Esophagus squamous epithelium (tissue), 5 donors: ENCODE measurements at places on chromosomes 7 and 10.

- no peak for DNase-seq
These were observed 17.4 kb downstream of the BEND7 start for GRCh38 chr10:13511409-13511808.

- DNase-seq = no peak
These were observed 34.3 kb downstream of the APBB1IP start for GRCh38 chr10:26472492-26472778.

DNA sequence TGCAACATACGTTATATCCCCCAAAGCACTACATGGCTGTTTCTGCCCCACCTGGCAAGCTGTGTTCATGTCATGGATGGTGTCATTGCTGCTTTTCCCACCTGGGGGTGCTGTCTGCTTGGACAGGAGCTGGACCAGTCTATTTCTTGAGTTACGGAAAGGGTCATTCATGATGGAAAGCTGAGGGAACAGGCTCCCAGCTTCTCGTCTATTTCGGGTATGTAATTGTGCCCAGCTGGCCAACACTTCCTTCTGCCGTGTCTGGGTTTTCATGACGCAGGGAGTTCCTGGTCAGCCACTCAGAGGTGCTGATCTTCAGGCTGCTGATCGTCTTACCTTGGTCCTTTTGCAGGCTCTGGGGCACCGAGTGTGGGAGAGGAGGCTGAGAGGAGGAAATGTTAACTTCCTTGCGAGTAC is 8.6 kb downstream of the BTBD16 start:
- DNase-seq = no peak

DNA sequence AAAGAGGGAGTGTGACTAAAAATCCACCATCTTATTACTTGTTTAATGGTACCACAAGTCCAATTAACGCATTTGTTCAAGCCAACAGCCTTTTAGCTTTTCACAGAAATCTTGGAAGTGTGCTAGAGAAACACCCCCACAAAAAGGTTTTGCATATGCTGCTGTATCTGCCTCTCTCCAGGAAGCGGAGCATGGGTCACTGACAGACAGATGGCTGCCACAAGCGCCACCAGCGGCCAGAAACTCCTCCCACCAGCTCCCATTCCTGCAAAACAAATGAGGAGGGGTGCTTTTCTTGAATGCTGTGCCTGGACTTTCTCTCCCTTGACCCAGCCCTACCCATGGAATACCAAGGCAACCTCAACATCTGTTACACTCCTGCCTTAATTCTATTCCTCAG is 176.3 kb upstream of the LRGUK start:
- no peak for DNase-seq

DNA sequence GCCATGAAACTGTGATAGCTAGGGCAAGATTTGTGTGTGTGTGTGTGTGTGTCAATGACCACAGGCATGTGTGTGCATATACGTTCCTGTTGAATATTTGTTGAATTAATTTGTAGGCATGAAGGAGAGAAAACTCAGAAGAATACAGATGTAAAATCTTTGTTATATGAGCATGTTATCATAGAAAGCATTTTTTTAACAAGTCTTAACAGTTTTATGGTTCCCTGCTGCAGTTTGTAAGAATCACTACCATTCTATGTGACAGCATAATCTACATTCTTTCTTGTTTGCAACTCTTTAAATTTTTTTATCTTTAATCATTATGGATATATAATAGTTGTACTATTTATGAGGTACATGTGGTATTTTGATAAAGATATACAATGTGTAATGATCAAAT is 130.3 kb downstream of the CD36 start:
- DNase-seq = no peak

- no peak for DNase-seq
These were observed 299.2 kb downstream of the EXOC4 start for GRCh38 chr7:133552079-133552478.

GRCh38 chr7:23680414-23681405 is 711 bp downstream of the FAM221A start:
- DNase-seq = no peak

- DNase-seq = no peak
These were observed 2.4 kb upstream of the VDAC2 start for GRCh38 chr10:75208181-75208580.

DNA sequence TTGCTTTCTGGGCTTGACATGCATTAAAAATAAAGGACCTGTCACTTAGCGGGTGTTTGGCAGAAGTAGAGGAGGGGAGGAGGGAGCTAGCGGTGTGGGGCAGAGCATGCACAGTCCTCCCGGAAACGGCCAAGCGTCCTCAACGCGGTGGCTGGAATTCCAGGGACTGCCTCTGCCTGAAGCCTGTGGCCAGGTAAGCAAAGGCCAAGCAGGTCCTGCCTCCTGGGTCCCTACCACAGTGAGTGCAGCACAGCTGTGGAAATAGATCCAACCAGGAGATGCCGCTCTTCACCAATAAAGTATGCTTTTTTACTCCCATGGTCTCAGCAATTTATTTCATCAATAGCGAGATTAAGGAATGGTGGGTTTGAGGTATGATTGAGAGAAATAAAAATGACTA is 323.4 kb downstream of the WDR37 start:
- DNase-seq = no peak

GRCh38 chr7:80060218-80060806 is 74.3 kb upstream of the GNAI1 start:
- no peak for DNase-seq

DNA sequence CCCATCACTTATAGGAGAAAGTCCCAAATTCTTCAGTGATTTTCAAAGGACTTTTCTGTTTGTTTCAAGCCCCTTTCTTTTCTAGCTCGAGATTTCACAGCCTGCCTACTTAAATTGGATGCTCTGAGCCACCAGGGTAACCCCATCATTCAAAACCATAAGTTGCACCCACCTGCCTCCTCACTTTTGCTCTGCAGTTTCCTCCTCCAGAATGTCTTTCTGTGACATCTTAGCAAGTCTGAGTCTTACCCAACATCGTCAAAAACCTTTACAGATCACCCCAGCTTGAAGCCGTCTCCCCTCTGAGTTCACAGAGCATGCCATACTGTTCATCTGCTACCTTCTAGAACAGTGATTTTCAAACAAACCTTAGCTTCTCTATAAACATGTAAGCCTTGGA is 64.3 kb upstream of the CACNB2 start:
- no peak for DNase-seq

DNA sequence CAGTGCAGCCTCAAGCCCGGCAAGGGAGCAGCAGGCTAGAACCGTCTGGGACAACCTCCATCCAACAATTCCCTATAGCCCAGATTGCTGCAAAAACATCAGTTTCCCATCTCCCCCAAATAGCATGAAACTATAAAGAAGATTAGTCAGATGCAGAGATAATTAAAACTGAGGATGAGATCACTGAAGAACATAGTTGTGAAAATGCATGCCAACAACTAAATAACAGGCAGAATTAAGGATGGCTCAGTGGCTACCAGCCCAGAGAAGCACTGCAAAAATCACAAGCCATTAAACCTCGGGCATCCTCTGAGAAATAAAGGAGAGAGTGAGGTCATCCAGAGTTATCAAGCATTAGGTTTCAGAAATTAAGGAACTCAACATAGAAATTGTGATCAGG is 427.1 kb downstream of the TNS3 start:
- no peak for DNase-seq

GRCh38 chr10:89278034-89278535 is 23.8 kb upstream of the IFIT2 start:
- no peak for DNase-seq

- no peak for DNase-seq
These were observed 761 bp upstream of the CHST12 start for GRCh38 chr7:2402687-2403013.

GRCh38 chr7:128360359-128360678 is 1.2 kb downstream of the PRRT4 start:
- no peak for DNase-seq

GRCh38 chr7:441684-442421 is 77.8 kb downstream of the PDGFA start:
- DNase-seq = no peak

GRCh38 chr10:131277969-131278368 is 33.6 kb downstream of the TCERG1L start:
- no peak for DNase-seq

DNA sequence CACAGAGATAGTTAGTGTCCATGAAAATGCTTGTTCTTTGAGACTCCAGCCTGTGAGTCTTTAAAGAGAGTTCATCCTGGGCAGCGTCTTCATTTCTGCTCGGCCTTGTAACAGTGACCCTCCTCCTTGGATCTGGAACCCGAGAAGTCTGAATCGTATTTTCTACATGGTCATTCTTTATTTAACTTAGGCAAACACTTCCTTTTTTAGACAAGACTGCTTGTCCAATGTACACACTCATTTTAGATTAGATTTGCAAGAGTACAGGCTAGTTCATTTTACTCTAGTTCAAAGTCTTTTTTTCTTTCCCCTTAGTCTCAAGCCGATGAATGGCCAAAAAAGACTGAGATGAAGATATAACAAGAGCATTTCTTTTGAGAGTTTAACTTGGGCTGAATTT is 133.5 kb downstream of the CHN2 start:
- DNase-seq = no peak

DNA sequence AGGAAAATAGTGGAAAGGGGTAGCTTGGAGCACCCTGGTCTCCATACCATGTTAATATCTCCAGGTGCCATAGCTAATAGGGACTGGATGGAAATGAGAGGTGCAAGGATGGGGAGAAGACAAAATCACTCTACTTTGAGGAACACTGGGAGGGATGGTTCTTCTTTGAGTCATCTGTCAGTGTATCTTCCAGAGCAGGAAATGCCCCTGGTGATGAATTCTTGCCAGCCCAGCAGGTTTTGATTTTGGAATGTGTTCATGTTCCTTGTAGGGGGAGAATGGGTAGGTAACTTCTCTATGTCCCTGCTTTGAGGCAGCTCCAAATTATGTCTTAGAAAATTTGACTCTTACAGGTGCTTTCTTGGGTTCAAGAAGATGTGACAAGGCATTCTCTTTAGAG is 177.0 kb upstream of the GLI3 start:
- no peak for DNase-seq

DNA sequence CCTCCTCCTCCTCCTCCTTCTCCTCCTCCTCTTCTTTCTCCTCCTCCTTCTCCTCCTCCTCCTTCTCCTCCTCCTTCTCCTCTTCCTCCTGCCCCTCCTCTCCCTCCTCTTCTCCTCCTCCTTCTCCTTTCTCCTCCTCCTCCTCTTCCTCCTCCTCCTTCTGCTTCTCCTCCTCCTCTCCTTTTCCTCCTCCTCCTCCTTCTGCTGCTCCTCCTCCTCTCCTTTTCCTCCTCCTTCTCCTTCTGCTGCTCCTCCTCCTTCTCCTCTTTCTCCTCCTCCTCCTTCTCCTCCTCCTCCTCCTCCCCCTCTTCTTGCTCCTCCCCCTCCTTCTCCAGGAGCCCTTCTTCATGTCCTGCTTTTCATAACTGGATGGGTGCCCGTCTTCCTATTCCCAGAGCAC is 12.2 kb downstream of the PLXNA4 start:
- DNase-seq = no peak

DNA sequence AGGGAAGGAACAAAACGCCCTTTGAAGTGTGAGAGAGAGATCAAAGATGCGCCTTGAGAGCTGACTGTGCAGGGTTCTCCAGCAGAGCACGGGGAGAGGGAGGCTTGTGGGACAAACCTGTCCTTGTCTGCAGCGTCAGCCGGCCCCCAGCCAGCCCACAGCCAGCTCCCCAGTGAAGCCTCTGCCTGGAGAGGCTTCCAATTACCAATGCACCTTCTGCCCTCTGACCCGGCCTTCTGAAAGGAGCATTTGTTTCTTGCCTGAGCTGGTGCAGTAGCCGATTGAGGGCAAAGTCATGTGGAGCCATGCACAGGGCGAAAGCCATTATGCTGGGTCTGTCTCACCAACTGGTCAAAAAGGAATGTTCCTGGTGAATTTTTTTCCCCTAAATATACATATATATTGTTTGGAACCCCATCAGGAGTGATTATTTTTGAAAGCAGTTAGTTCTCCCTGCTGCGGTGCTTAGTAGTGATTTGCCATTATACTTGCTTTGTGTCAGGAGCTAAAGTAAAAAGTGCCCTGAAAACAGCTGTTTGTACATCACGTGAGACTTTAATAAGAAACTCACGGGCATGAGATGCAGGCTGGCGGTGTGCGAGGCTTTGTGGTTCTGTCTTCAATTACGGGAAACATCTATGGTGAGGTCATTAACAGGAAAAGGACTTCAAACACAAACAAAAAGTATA is 268.6 kb downstream of the KLF6 start:
- DNase-seq = no peak

GRCh38 chr10:119997429-119997828 is 104.9 kb downstream of the SEC23IP start:
- DNase-seq = no peak

- no peak for DNase-seq
These were observed 106.8 kb downstream of the ARHGAP22 start for GRCh38 chr10:48497780-48498770.

DNA sequence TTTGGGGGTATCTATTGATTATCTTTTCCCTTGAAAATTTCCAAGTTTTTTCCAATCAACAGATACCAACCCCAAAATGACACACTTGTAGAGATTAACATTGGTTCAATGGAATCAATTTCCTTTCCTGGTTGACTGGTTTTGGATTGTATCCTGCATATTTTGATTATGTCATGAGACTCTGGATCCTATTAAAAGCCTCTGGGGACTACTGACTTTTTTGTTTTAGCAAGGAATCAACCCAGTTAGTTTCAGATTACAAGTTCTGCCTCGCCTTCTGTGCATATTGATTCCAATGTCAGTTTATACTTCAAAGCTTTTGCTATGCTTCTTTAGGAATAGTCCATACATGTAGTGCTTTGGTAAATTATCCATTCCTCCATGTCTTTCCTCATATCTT is 29.2 kb downstream of the COPG2 start:
- no peak for DNase-seq

DNA sequence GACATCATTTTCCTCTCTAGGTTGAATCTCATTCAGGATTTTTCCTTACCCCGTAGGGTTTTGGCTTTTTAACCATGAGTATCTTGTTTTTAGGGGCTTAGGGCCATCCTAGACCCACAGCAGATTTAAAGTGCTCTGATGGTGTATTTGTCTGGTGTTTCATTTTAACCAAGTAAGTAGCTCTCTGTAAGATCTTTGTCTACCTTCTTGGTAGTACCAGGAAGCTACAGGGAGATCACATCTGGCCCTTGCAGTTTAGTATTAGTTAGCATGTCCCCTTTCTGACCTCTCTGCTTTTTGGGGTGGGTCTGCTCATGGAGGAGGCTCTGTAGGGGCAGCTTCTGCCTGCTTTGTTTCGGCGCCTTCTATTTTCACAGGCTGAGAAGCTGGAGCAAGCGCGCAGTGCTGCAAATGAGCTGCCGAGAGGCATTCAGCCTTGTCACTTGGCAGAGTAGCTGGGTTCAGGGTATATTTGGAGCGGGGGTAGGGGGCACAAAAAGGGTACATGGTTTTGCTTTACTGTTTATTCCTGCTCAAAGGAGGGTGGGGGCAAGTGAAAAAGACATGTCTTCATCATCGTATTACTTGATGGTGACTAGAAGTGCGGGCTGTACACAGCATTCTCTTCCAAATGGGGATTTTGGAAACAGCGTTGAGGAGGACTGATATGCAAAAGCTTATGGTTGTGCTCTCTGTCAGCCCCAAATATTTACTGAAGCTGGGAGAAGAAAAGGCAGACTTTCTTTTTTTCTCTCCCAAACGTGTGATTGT is 146.3 kb downstream of the CELF2 start:
- no peak for DNase-seq

- no peak for DNase-seq
These were observed 36.9 kb upstream of the GSDME start for GRCh38 chr7:24793982-24794648.
